ENCODE measurements at places on chromosomes 1 and 21. TPM values are rescaled to one million over a fixed set of nuclear protein-coding genes. Genes with fewer than 3 reads are reported as not detected.

The FAM163A gene
- 2.2 TPM for polyA plus RNA-seq

The COL9A2 gene
- 33.5 TPM for polyA plus RNA-seq

The MMEL1 gene
- not detected for polyA plus RNA-seq

The SYCP1 gene
- not detected for polyA plus RNA-seq

The C1orf210 gene
- polyA plus RNA-seq: 47.4 TPM

The GPR37L1 gene
- polyA plus RNA-seq: 0.47 TPM

The FCAMR gene
- not detected for polyA plus RNA-seq

The AJAP1 gene
- polyA plus RNA-seq: 0.64 TPM

The TRABD2B gene
- polyA plus RNA-seq: 2.3 TPM

The MXRA8 gene
- polyA plus RNA-seq: 242 TPM

The CFAP410 gene
- polyA plus RNA-seq: 33.6 TPM

The OR2L2 gene
- 0.06 TPM for polyA plus RNA-seq

DNA sequence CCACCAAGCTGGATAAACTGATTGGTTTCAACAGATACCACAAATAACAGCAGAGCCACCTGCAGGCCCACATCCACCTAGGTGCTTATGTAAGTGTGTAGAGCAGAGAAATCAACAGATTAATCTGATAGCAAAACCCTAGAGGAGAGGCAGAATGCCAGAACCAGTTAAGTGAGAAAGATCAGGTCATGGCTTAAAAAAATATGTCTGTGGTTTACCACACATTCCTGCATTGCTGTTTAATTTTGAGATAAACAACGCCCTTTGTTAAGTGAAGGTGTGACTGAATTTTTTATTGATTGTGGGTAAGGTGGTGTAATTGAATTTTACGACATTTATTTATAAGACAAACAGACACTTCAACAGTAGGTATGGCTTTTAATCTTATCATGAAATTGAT, 21.2 kb downstream of the CRNN start:
- DNase-seq: no peak

DNA sequence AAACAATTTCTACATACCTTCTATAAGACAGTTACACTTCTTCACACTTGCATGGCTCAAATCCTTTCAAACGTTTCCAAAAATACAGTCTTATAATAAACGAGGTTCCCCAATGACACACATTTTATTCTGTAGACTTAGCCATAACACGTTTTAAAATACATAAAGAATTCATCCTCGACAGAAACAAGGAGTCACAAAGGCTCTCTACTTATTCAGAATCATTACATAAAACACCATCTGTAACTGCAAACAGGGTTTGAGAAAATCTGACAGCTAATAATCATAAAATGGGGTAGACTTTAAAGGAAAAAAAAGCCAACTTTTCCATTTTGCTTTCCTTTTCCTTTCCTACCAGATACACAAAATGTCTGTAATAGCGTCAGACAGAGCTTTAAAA, 1.8 kb downstream of the PIK3R3 start:
- no peak for DNase-seq

DNA sequence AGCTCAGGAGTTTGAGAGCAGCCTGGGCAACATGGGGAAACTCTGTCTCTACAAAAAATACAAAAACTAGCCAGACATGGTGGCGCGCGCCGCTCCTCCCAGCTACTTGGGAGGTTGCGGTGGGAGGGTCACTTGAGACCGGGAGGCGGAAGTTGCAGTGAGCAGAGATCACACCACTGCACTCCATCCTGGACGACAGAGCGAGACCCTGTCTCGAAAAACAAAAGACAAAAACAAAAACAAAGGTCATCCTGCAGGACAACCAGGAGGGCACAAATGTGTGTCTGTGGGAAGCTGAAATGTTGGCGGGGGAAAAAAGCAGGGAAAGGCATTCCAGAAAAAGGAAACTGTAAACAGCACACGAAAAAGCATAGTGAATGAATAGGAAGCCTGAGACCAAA, 104.1 kb upstream of the HNRNPU start:
- no peak for DNase-seq

- peak; percentile 42 for DNase-seq
Measured at GRCh38 chr1:99004861-99005442, at the start of gene PLPPR5. PLPPR5 (minus strand) TSS chr1:99004861; CDS start chr1:99004671, 190 bp downstream.

GRCh38 chr1:25747046-25747719, 52.8 kb upstream of the SELENON start:
- DNase-seq: no peak

GRCh38 chr1:78471890-78472620, 18.7 kb upstream of the PTGFR start:
- no peak for DNase-seq

DNA sequence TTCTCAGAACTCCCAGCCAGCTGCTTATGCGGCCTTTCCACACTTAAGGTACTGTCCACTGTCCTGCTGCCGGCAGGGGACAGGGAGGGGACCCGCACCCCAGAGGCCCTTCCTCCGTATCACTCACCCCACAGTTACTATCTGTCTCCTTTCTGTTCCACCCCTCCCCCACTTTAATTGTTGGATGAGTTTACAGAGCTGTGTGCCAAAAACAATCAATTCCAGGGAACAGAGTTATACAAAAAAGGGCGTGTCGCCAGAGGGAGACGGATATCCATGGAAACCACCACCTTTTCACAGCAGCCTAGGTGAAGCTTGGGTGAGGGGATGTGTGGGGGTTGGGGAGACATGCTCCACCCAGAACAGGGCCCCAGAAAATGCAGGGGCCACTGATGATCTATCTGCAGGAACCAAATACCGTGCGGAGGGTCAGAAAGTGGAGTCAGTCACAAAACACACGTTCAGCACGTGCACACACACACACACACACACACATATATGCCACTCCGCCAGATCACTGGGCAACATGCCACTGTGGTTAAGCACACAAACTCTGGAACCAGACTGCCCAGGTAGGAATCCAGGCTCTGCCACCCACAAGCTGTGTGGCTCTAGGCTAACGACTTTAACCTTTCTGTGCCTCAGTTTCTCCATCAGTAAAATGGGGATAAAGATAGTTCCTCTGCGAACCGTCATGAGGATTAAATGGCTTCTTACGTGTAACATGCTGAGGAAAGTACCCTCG, 30.5 kb downstream of the CASZ1 start:
- no peak for DNase-seq

GRCh38 chr1:183143576-183144315, 42.3 kb upstream of the LAMC2 start:
- DNase-seq: no peak

GRCh38 chr1:226871636-226872327, 1.4 kb downstream of the PSEN2 start:
- DNase-seq: no peak

DNA sequence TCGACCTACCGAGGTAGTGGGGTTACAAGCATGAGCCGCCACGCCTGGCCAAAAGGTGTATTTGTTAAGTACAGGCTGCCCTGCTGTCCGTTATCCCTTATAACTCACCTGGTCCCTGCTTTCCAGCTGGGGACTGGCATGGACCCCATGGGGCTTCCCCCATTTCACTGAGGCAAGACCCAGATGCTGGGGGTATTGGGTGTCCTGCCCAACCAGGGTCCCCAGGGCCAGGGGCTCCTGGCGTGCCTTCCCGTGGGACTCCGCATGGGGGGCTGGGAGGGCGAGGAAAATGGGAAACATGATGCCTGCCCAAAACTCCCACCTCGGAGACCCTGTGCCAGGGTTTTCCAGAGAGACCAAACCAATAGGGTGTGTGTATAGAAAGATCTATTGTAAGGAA, 64.4 kb downstream of the FAAP20 start:
- DNase-seq: no peak

- no peak for DNase-seq
Measured at GRCh38 chr1:89201106-89201794, 2.5 kb upstream of the GBP4 start.

DNA sequence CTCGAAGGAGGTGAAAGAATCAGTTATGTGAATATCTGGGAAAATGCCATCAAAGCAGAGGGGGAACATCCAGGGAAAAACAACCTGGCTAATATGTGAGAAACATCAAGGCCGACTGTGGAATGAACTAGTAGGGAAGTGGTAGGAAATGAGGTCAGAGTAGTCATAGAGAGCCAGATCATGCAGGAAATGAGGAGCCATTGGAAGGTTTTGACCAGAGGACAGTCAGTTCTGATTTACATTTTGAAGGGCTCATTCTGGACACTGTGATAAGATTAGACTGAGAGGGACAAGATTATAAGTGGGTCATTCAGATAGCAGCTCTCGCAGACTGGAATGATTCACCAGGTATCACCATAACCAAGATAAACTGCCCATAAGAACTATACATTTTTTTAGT, 63.7 kb downstream of the SYT14 start:
- DNase-seq: no peak

DNA sequence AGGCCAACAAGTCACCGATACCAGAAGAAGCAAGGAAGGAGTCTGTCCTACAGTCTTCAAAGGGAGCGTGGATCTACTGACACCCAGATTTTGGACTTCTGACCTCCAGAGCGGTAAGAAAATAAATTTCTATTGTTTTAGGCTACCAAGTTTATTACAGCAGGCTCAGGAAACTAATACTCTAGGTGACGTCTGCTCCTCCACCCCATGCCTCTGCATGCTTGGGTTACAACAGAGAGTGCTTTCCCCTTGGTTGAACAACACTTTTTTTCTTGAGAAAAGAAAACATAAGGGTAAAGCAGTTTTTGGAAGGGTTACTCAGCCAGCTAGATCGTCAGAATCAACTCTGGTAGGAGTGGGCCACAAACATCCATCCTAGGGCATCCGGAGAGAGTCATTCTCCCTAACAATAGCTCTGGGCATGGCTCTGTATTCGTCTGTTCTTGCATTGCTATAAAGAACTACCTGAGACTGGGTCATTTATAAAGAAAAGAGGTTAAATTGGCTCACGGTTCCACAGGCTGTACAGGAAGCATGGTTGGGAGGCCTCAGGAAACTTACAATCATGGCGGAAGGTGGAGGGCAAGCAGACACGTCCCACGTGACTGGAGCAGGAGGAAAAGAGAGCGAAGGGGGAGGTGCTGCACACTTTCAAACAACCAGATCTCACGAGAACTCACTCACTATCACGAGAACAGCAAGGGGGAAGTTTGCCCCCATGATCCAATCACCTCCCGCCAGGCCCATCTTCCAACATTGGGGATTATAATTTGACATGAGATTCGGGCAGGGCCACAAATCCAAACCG, 22.2 kb upstream of the DNAJC11 start:
- no peak for DNase-seq

DNA sequence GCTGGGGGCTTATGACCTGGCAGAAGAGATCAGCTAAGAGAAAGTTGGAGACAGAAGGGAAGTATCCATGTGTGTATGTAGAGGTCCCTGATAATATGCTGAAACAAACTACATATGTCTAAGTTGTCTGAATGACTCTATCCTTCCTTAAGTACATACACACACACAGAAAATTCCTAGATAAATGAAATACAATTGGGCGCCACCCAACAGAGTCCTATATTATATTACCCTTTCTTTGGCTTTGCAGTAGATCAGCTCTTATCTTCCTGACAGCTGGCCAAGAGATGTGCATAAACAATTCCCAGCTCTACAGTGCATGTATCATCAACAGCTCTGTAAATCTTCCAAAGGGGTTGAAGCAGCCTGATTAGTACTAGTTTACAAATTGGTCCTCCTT, 40.1 kb downstream of the SORT1 start:
- DNase-seq: no peak

DNA sequence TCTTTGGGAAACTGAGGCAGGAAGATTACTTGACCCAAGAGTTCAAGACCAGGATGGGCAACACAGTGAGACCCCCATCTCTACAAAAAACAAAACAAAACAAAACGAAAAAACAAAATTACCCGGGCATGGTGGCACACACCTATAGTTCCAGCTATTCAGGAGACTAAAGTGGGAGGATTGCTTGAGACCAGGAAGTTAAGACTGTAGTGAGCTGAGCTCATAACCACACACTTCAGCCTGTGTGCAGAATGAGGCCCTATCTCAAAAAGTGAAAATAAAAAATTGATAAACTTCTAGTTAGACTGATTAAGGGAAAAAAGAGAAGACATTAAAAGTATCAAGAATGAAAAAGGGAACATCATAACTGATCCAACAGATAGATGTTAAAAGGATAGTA, 154.0 kb downstream of the RHOU start:
- no peak for DNase-seq

GRCh38 chr1:172895761-172896160, 155.0 kb downstream of the TNFSF18 start:
- DNase-seq: no peak

DNA sequence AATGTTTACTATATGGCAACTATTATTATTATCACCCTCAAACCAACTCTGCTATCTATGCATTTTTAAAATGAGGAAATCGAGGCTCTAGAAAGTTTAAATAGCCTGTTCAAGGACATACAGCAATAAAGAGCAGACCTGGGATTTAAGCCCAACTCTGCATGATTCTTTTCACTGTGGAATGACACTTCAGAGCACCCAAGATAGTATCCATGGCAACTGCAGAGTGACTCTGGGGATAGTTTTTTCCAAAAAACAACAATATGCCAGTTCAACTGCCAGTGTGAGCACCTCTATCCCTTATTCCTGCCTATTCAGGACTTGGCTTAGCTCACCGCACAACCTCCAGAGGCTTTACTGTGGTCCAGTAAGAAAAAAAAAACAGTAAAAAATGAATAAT, 293.9 kb downstream of the BRINP2 start:
- no peak for DNase-seq

DNA sequence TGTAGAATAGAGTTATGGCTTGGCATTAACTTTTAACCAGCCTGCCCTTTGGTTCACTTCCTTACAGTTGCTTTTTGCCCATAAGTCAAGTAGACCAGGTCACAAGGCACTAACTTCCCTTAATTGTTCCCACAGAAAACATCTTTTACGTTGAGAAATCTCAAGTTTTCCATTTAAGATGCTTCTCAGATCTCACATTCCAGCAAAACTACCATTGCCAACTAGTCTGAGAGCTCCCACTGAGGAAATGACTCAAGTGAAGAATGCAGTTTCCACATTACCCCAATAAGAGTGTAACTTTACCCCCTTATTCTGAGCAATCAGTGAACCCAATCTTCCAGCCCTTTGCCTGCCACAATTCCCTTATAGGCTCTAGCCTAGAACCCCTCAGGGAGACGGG, 502.2 kb upstream of the OLFM3 start:
- no peak for DNase-seq

DNA sequence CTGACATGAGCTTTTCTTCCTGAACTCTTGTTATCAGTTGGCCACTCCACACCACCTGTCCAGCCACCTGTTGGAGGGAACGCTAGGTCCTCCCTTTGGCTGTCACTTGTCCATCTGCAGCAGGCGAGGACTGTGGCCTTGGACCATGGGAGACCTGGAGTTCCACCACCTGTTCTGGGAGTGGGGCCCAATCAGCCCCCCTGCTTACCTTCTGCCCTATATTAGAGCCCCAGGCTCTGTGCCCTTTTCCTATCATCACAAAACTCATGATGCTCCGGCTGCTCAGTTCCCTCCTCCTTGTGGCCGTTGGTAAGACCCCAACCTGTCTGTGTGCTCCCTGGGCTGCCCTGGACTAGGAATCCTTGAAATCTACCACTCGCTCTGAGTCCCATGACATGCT, at the start of gene CELA3A:
TSS of gene CELA3A (plus strand) at position 249 of the 400 bp plus-strand sequence. CDS start at position 267, 18 bp downstream.
- DNase-seq: no peak
